ENCODE measurements at places on chromosomes 7 and 10.

GRCh38 chr7:137774793-137775201 is 72.0 kb downstream of the DGKI start:
- DNase-seq: no peak

DNA sequence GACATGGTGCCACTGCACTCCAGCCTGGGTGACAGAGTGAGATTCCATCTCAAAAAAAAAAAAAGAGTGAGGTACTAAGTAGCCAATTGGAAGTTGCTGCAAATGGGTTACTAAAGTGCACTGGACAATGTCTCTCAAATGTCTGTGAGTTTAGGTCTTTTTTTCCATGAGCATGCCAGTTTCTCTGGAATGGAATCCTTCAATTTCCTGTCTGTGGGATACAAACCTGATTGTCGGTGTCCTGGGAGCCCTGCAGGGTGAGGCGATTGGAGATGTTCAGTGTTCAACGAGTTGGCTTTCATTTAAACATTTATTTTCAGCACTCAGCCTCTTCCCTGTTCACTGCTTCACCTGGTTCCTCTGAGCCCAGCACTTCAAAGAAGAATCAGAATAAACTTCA is 5.3 kb upstream of the CALD1 start:
- no peak for DNase-seq

DNA sequence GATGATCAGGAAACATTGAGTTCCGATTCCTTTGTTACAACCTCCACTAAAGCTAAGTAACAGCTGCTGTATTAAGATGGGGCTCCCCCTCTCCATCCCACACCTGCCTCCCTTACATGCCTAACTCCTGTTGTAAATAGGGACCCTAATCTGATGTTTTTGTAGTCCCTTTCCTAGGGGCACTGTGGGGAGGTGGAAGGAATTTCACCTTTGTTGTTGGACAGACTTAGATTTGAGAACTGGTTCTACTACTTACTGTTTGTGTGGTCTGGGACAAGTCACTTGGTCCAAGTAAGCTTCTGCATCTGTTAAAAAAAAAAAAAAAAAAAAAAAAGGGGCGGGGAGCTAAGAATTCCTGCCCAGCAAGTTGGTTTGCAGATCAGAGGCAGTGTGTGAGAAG is 42.6 kb downstream of the KIAA1217 start:
- no peak for DNase-seq

DNA sequence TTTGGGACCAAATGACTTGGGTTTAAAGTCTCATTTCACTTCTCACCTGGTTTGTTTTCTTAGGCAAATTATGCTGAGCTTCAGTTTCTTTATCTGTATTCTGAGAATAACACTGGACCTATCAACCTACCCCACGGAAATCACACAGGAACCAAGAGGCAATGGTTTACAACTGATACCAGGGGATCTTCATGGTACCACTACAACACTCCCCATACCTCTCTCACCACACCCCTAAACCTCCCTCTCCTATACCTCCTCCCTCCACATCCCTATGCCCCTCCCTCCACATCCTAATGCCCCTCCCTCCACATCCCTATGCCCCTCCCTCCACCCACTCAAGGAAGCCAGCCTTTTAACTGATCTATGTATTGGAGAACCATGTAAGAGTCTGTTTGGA is 9.9 kb downstream of the FAM204A start:
- no peak for DNase-seq

GRCh38 chr7:139043823-139044812 is 8.3 kb upstream of the ZC3HAV1L start:
- peak; percentile 63 for DNase-seq

GRCh38 chr10:117531371-117532002 is 11.1 kb upstream of the EMX2 start:
- DNase-seq: no peak

- DNase-seq: no peak
Observed at GRCh38 chr7:157488281-157488680, 151.5 kb downstream of the DNAJB6 start.

DNA sequence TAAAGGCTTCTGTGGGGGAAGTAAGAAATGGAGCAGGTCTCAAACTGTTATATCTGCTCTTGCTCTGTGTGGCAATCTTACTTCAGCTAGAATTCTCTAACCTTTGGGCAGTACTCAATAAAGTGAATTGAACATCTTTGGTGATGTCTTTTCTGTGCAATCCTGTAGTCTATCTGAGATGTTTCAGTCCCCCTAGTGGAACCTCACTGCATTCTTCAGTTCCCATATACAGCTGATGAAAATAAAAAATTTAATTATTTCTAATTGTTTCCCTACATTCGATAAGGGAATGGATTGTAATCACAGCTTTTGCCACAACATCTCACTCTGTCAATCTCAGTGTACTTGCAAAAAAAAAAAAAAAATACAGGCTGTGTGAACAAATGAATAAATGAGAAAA is 522.6 kb downstream of the DNAJB9 start:
- no peak for DNase-seq

DNA sequence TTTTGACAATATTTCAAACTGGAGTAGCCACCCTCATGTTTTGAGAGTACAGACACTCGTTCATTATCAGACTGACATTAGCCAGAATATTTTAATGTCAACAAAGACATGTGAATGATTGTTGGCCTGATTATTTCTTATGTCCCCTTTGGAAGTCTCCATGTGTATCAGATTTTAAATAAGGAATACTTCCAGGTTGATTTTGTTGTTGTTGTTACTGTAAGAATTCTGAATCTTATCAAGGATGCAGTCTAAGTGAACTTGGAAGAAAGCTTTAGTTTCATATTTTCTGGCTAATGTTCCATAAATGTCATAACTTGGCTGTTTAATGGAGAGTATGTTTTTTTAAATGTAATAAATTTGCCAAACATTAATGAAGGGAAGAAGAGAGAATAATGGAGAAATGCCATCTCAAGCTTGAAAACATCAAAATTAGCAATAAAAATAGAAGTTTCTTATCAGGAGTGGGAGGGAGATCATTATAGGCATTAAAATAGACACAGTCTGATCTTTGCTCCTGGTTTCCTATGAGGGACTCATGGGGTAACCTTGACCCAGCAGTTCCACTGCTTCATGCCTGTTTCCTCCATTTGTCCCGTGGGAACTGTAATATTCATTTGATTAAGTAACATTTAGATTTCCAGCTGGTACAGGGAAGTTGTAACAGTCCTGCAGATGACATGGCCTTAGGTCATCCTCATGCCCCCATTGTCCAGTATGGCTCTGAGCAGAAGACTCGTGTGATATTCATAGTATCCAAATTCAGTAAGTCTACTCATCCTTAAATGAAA is 122.4 kb upstream of the KIAA1217 start:
- no peak for DNase-seq

DNA sequence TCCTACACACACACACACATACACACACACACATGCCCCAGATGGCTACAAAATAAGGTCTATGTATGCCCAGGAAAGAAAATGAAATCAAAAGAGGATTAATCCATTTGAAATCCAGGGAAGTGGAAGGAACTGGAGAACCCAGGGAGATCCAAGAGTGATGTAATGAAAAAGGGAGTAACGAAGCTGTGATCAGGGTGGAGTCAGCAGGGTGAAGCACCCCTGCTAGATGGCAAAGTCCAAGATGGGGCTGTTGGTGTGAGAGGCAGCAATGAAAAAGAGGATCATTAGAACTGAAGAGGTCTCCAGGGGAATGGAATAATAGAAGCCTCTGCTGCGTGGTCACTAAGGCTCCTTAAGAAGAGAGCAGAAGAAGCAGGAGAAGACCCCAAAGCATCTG is 43.6 kb upstream of the IL6 start:
- DNase-seq: no peak

DNA sequence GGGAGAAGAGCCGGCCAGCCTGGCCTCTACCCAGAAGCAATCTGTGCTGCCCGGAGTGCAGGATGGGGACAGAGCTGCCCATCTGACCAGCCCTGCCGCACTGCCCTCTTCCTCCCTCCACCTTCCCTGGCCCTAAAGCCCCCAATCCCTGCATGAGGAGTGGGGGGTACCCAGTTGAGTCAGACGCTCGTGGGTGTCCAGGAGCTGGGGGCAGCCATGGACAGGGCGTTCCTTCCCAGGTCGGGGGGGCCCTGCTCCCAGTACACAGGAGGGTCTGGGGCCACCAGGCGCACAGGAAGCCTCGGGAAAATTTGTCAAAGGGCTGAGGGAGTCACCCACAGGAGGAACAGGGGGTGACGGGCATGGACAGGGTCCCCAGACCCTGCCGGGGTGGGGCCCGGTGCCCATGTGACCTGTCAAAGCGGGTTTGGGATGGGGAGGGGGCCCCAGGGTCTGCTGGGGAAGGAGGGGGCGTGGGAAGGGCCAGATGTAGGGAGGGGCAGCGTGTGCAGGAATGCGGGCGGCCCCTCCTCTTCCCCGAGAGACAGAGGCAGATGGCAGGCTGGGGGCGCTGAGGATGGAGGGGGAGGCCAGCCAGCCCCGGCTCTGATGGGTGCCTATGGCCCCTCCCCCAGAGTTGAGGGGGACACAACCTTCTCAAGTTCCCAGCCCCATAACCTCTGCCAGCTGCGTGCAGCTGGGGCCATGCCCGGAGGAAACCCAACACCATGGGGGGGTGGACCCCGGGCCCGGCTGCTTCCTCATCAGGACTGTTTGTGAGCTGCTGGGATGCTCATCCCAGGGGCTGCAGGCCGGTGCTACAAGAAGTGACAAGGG is 21.5 kb upstream of the GRIFIN start:
- no peak for DNase-seq

GRCh38 chr7:84232646-84233045 is 38.1 kb upstream of the SEMA3A start:
- DNase-seq: no peak

- DNase-seq: peak; percentile 7
Observed at GRCh38 chr7:5523052-5523711, 99.5 kb upstream of the TNRC18 start.

DNA sequence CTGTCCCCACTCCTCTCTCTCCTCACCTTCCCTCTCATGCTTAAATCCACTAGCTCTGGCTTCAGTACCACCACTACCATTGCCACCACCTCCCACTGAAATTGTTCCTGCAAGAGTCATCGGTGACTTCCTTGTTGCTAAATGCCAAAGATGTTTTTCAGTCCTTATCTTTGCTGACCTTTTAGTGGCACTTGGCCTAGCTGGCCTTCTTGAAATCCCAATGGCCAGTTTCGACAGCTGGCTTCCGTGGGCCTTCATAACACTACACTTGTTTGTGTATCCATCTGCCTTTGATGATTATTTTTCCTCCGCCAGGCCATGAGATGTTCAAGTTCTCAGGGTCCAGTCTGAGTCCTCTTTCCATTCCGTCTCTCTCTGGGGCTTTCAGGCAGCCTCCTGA is 118.2 kb upstream of the NANOS1 start:
- DNase-seq: no peak

GRCh38 chr10:86335831-86336230 is 30.8 kb downstream of the GRID1 start:
- no peak for DNase-seq

DNA sequence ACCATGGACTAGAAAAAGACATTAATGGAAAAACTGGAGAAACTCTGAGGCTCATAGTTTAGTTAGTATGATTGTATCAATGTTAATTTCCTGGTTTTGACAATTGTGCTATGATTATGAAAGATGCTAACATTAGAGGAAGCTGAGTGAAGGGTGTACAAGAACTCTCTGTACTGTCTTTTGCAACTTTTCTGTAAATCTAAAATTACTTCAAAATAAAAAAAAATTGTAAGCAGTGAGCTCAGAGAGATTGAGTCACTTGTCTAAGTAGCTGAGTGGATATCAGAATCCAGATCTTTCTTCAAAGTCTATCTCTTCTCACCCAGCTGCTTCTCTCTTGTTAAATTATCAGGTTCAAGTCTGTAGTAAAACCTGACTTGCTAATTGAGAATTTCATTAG is 181.1 kb downstream of the PLCE1 start:
- DNase-seq: no peak

GRCh38 chr10:12299222-12299965 is 50.0 kb upstream of the CAMK1D start:
- no peak for DNase-seq

- DNase-seq: no peak
Observed at GRCh38 chr10:119113751-119114732, 10.1 kb downstream of the DENND10 start.

DNA sequence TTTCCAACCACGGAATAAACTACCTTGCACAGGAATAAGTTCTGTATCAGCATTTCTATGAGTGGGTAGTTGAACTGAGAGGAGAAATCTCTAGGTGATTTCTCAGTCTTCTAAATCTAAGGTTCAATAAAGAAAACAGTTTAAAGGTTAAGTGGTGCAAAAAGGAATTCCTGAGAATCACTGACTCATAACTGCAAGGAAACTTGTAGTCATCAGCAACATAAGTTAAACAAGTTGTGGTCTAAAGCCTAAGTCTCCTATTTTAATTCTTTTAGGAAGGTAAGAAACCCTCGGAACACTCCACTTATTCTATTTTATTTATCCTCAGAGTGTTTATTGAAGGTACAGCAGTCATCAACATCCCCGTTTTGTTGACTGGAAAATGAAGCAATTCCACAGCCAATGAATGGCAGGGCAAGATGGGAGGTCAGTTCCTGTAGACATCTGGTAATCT is 92.4 kb upstream of the PIK3CG start:
- DNase-seq: no peak

DNA sequence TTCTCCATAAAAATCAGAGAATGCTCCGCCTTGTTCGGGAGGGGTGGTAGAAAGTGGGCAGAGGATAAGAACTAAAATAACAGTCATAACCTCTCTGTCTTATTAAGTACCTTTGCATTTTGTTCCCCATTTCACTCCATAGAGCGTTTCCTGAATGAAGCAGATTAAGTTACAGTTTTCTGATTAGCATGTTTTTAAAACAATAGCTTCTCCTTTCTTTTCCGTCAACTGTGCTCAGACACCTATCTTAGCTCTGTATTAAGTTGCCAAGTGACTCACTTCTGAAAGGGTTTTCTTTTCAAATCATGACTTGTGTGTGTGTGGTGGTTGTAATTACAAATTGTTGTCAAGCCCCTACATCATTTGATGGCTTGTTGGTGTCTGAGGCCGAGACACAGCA is 1.4 kb downstream of the HABP2 start:
- no peak for DNase-seq

DNA sequence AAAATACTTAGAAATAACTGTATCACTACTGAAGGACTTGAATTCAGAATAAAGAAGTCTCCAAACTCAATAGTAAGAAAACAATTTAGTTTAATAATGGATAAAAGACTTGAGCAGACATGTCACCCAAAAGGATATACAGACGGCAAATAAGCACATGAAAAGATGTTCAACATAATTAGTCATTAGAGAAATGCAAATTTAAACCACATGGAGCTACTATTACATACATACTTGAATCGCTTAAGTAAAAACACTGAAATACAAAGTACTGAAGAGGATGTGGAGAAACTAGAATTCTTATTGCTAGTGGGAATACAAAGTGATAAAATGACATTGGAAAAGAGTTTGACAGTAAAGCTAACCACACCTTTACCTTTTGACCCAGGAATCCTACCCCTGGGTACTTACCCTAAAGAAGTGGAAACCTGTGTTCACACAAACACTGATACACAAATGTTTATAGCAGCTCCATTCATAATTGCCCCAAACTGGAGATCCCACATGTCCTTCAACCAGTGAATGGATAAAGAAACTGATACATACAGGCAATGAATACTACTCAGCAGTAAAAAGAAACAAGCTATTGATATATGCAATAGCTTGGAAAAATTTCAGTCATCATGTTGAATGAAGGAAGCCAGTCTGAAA is 54.3 kb upstream of the NFKB2 start:
- no peak for DNase-seq

GRCh38 chr7:2814946-2815874 is 28.9 kb downstream of the GNA12 start:
- DNase-seq: no peak

GRCh38 chr7:43766564-43766963 is 8.1 kb downstream of the BLVRA start:
- DNase-seq: no peak

- no peak for DNase-seq
Observed at GRCh38 chr7:142875456-142875855, 10.1 kb downstream of the TRPV6 start.

GRCh38 chr10:128812000-128812399 is 655.0 kb upstream of the MGMT start:
- DNase-seq: no peak
